ENCODE measurements at places on chromosomes 1 and 21. TPM values are rescaled to one million over a fixed set of nuclear protein-coding genes. Genes with fewer than 3 reads are reported as not detected.

The ATP5PB gene
- 835 TPM for total RNA-seq

The CFAP107 gene
- total RNA-seq = not detected

The NUDT17 gene
- total RNA-seq = 3.0 TPM

GRCh38 chr1:234605983-234606783 is 3.8 kb downstream of the IRF2BP2 start:
- peak; percentile 29 for DNase-seq

DNA sequence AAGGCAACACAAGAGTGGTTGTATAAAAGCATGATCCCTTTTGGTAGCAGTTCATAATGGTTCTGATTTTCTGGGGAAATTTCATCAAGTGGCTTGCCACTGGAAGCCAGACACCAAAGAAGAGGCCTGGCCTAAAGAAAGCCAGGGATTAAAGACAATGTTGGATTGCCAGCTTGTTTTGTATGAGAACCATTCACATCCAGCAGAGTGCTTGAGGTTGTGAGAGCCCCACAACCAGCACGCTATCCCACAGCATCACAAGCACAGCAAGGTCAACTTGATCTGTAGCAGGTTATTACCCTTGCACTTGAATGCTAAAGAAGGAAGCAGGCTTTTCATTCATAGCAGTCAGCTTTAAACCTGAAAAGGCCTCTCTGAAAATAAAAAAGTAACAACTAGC is 399.8 kb downstream of the PLPP3 start:
- DNase-seq = no peak
